CD8-positive, alpha-beta memory T cell (primary cell): ENCODE measurements at places on chromosomes 1 and 21.

- no peak for DNase-seq
Measured at GRCh38 chr1:153612755-153613331, at the start of gene S100A16. Gene S100A16, minus strand, starts transcription at chr1:153613137. Its CDS starts 4,986 bp downstream, at chr1:153608151.

DNA sequence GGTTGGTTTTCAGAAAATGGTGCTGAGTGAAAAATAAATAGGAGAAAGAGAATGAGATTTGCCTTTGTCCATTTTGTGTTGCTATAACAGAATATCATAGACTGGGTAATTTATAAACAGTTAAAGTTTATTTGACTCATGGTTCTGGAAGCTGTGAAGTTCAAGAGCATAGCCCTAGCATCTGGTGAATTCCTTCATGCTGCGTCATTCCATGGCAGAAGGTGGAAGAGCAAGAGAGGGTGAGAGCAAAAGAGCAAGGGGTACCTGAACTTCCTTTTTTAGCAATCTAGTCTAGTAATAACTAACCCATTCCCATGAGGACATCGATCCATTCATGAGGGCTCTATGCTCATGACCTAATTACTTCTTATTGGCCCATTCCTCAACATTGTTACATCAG lies 209.1 kb upstream of the ZP4 start:
- DNase-seq, result no peak

DNA sequence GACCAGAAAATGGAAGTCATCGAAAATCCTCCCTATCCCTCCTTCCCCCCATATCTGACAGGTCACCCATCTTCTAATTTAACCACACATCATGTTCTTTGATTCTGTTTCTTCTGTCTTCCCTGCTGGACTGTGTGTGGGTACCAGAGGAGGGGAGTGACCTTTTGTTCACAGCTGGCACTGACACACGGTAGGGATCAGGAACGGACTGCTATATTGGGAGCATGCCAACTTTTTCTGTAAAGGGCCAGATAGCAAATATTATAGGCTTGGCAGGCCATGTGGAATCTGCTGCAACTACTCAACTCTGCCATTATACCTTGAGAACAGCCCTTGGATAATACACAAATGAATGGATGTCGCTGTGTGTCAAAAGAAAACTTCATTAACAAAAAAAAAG lies 7.5 kb upstream of the TOMM20 start:
- DNase-seq, result no peak

DNA sequence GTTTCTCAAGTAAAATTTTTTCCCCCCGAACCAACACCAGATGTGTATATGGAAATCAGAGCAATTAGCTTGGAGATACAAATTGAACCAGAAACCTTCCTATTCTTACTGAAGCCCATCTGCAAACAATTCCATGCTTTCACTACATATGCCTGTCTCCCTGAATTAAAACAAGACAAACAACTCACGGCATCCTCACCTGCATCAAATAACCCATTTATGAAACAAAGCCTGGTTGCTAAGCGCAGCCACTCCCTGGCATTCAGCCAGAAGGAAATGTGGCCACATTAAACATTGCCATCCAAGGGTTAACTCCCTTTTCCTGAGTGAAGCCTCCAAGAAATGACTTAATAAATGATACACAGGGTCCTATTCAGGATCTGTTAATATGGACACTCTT lies 55.3 kb downstream of the APP start:
- no peak for DNase-seq

- DNase-seq, result no peak
Measured at GRCh38 chr1:232334811-232335210, 295.1 kb downstream of the SIPA1L2 start.

- DNase-seq, result no peak
Measured at GRCh38 chr21:42666023-42666747, 12.8 kb downstream of the PDE9A start.

- DNase-seq, result no peak
Measured at GRCh38 chr21:27487676-27488075, 520.8 kb upstream of the ADAMTS5 start.

- no peak for DNase-seq
Measured at GRCh38 chr21:27715131-27715530, 748.2 kb upstream of the ADAMTS5 start.

GRCh38 chr1:27388337-27389005 lies 4.0 kb upstream of the GPR3 start:
- DNase-seq, result peak; percentile 68

DNA sequence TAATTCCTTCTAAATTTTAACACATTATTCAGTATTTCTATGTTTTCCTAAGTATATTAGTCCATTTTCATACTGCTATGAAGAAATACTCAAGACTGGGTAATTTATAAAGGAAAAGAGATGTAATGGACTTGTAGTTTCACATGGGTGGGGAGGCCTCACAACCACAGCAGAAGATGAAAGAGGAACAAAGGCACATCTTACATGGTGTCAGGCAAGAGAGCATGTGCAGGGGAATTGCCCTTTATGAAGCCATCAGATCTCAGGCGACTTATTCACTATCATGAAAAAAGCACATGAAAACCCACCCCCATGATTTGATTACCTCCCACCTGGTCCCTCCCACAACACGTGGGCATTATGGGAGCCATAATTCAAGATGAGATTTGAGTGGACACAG lies 15.6 kb downstream of the GBP5 start:
- DNase-seq, result no peak

DNA sequence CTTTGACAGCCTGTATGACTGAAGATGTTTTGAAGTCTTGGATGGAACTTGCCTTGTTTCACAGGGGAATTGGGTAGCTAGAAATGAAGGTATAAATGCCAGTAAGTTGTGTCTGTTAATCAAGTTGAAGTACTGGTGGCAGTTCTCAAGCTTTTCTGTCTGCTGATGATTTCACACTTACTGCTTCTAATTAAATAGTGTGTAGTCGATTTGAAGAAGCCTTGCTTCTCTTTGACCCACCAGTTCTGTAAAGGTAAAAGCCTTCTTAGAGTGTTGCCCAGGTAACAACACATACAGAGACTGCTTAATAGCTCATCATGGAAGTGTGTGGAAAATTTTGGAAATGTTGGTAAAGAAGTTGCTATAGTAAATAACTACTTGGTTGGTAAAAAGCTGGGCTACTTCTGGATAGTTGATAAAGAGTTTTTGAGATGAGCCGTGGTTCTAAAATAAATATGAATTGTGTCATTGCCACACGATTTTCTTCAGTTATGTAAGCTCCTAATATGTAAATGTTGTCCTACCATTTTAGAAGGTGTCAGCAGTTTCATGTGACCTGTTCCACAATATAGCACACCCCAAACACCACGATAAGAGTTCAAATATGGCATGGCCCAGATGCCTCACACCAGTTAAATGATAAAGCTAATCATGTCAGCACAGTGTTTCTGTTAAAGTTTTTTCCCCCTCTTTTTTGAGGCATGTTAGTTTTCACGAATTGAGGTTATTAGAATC lies 7.4 kb downstream of the RABGAP1L start:
- DNase-seq, result no peak

GRCh38 chr1:24284156-24284471 lies 35.0 kb upstream of the GRHL3 start:
- DNase-seq, result no peak

GRCh38 chr21:25234857-25235801 lies 372.2 kb downstream of the MRPL39 start:
- DNase-seq, result no peak

- DNase-seq, result no peak
Measured at GRCh38 chr1:43357251-43357650, 1.5 kb upstream of the CDC20 start.

DNA sequence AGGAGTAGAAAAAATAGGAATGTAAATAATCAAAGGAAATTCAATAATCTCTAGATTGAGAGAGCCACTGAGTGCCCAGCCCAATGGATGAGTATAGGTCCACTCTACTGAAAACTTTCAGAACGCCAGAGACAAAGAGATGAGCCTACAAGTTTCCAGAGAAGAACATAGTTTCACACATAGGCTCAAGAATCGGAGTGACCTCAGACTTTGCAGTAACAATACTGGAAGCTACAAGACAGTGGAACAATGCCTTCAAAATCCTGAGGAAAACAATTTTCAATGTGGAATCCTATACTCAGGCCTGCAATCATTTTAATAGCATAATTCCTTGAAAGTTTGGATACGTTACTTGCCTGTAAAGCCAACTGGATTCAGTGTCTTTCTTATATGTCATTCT lies 11.0 kb downstream of the GJA4 start:
- DNase-seq, result no peak

DNA sequence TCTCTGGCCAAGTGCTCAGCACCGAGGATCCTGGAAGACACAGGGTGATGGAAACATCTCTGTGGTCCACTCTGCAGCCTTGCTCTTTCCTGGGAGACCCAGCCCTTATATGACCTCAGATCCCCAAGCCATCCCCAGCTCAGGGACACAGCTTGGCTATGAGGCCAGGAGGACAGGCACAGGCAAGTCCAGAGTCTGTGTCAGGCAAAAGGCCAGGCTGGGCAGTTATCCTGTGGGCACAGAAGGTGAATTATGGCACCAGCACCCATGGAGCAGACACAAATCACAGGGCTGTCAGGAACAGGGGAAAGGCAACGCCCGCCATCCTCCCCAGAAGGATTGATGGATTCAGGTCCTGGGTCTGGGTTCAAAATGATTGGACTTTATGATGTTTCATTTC lies 52.1 kb upstream of the SCMH1 start:
- no peak for DNase-seq

DNA sequence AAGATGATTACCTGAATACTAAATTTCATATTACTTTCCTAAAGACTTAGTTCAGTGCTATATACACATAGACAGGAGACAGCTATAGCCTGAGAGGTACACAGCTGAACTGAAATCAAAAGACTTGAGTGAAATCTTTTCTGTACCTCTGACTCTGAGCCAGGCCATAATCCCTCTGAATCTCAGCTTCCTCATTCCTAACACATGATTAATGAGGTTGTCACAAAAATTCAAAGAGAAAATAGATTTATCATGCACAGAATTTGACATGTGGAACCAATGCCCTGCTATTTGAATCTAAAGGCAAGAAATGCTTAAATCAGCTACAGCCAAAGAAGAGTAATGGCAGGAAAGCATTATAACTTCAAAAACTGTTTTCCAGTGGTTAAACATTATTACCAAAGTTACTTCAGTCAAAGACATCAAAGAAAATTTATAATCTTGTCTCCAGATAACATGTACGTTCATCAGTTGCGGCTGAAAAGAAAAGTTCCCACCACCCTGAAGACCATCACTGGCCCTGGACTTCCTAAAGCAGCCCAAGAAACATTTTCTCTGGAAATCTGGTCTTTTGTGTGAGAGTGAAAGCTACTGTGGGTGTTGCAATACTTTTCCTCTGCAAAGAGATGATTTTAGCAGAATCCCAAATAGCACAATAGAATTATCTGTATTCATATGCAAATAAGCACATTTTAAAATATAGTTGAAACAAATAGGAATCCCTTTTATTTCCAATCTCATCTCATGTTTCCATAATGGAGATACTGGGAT lies 13.8 kb upstream of the ATP1A1 start:
- no peak for DNase-seq

GRCh38 chr1:51296383-51297357 lies 33.7 kb downstream of the TTC39A start:
- DNase-seq, result peak; percentile 38

GRCh38 chr1:159000625-159001024 lies 9.1 kb upstream of the IFI16 start:
- DNase-seq, result no peak

DNA sequence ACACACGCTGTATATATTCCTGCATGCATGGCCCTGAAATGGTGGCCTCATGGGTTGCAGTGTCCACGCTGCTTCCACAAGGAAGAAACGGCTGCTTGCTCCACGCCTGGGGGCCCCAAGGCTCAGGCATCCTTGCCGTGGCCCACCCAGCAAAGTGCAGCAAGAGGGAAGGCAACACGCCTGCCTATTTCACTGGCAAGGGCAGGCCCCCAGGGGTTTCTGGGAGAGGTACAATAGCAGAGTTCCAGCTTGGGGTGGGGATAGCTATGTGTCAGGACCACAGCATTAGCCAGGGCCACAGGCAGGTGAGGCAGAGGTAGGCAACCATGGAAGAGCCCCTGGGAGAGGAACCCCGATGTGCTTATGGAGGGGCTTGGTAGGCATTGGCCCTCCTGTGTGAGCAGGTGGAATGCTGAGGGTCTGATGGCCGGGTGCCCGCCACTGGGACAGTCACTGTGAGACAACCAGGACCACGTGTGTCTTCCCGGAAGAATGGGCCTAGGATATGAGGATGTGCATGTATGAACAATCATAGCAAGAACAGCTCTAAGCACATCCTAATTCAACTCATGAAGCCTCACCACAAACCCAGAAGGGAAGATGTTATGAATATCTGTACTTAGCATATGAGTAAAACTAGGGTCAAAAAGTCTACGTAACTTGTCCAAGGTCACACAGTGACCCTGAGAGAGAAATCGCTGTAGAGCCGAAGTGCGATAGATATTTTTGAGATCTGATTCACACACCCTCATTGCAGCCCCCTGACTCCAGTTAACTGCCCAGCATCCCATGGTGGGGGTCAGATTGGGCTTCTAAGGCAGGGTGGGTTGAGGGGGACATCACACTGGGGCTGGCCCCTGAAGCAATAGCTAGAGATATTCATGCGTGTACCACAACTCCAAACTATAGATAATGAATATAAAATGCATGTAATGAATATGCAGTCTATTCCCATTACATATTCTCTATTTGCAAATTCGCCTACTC lies 11.8 kb downstream of the TFF2 start:
- DNase-seq, result no peak

- DNase-seq, result no peak
Measured at GRCh38 chr1:160640359-160641123, 6.3 kb downstream of the SLAMF1 start.

- DNase-seq, result no peak
Measured at GRCh38 chr21:33021150-33021549, 4.6 kb upstream of the OLIG2 start.

- no peak for DNase-seq
Measured at GRCh38 chr1:225626698-225627097, 26.2 kb downstream of the ENAH start.

DNA sequence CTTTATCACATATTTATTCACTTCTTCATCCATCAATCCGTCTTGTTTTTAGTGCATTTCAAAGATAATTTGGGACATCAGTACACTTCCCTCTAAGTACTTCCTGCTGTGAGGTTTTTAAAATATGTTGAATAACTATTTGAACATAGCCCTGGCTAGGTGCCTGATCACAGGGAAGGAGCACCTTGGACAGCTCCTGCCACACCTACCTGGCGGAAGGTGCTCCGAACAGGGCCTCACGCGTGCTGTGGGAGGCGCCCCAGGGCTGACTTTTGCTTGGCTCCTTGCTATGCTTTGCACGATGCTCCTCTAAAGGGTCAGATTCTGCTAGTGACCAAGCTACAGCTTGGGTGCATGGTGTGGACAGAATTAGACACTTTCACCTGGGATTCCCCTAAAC lies 4.9 kb upstream of the ATXN7L2 start:
- no peak for DNase-seq

GRCh38 chr1:61334718-61335589 lies 252.6 kb downstream of the NFIA start:
- no peak for DNase-seq

- DNase-seq, result no peak
Measured at GRCh38 chr1:211638246-211638645, 37.2 kb downstream of the NEK2 start.

GRCh38 chr1:162561616-162562469 lies at the start of gene UAP1:
Gene UAP1, plus strand, starts transcription at chr1:162561722. Its CDS starts 4,347 bp downstream, at chr1:162566069.
- DNase-seq, result no peak

- DNase-seq, result no peak
Measured at GRCh38 chr1:229027622-229028182, 243.2 kb upstream of the RAB4A start.

GRCh38 chr1:27576806-27577227 lies 27.1 kb downstream of the AHDC1 start:
- DNase-seq, result no peak
